ENCODE measurements at places on chromosomes 5 and 9.

GRCh38 chr5:142324136-142324870, 518 bp downstream of the SPRY4 start:
- DNase-seq, result no peak

DNA sequence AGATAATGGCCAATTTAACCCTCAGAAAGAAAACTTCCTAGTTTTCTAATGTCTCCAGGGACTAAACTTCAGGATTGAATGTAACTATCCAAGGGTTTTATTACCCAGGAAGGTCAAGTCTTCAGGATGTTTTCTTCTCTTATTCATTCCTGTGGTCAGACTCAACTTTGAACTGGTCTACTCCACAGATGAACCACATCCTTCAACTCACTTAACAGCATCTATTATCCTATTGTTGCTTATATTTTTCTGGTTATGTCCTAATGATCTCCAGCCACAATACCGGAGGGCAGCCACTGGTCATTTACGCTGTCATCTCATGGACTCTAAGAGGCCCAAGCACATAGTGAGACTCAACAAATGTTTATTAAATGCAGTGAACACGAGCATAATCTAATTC, 47.2 kb upstream of the LIFR start:
- no peak for DNase-seq

DNA sequence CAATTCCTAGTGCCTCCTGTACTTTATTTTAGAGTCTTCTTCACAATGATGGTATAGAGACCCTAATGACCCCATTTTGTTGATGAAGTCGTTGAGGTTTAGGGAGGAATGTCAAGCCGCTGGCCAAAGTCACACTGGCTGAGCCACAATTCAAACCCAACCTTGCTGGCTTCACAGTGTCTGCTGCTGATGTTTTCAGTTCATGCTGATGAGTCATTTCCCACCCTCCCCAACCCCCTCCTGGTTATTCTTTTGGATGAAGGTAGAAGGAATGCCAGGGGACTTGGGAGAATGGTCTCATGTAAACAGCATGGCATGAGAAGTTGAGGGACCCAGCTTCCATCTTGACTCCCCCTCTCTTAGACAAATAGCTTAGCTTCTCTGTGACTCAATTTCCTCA, 68.6 kb downstream of the TMEM252 start:
- no peak for DNase-seq

DNA sequence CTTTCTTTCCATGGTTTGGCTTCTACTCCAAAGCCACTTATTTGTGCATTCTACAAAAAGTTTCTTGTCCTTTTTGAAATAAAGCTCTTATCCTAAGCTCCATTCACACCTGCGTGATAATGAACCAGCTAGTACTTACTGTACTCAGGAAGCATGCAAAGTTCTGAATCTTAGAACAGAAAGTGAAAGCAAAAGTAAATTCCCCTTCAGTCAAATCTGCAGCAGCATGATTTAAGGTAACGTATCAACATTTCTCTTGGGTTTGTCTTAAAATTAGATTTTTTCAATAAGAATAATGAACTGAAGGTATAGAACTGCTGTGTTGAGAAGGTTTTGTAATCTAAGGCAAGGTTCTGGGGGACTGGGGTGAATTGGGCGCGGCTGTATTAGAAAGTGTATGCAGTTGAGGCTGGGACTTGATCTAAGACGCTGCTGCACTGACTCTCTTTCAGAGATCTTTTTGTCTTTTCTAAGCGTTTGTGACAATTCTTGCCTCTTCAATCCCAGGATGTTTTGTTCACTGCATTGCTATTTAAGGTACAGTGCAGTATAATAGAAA, at the start of gene ERAP2:
TSS of gene ERAP2 (plus strand) at position 209 of the 559 bp plus-strand sequence. CDS start 3,186 bp downstream, outside the sequence.
- no peak for DNase-seq

DNA sequence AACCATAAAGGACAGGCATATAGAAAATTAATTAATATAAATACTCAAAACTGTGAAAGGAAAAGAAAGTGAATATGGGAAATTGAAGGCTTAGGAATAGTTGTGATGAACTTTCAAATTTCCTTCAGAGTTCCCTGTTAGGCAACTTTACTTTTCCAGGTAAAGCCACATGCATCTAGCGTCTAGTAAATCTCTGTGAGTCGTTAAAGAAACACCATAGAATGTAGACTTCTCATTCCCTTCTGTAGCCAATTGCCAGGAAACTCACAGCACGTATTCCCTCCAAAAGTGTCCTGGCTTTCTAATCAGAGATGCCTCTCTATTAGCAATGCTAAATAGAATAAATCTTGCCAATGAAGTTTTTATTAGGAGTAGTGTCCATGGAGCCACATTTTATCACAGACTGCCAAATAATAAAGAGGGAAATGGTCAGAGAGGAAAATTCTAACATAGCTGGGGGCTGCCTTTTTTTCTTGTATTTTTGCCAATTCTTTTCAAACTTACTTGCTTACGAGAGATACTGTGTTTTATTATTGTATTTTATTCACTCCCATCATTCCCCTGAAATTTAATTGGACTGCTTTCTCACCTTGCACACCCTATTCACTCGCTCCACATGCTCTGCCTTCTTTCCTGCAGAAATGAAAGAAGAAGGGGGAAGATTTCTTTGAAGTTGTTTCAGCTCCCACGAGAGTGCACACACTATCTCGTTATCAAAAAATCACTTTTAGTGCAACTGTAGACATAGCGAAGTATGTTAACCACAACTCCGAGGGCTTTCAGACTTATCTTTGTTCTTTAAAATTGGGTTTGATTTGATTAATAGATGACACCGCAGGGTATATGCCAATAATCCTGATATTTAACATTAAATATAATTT, 439.0 kb downstream of the CSNK1G3 start:
- DNase-seq, result no peak
